ENCODE measurements at places on chromosomes 4 and X.

GRCh38 chrX:123088331-123088730 is 95.7 kb upstream of the GRIA3 start:
- no peak for DNase-seq

DNA sequence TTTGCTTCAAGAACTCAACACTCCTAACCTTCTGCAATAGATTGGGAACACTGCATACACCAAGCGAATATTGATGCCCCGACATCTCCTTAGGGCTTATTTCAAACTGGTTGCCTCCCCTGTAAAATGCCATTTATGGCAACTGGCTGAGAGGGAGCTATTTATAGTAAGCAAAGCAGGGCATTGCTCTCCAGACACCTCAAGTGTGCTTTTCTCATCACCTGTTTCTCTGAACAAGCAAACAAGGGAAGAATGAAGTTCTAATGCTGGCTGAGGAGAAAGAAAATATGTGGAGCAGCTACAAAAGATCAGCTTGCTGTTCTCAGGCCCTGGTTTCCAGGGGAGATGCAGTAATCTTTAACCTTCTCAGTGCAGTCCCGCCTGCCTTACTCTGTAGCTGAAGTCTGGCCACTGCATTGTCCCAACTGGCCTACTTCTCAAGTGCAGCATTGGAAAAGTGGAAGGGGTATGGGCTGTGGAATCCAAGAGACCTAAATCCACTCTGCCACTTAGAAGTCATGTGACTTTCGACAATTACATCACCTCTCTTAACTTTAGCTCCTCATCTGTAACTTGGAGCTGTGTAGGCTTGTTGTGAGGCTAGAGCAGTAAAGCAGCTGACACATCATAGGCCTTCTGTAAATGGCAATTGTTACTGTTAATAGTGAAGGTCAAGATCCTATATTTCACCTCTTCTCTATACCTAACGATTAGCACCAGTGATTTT is 47.9 kb upstream of the FGF13 start:
- no peak for DNase-seq

GRCh38 chr4:170169699-170170098 is 79.9 kb upstream of the AADAT start:
- DNase-seq: no peak

- DNase-seq: no peak
Measured at GRCh38 chrX:39724544-39724943, 373.2 kb downstream of the BCOR start.

- no peak for DNase-seq
Measured at GRCh38 chr4:65561164-65561563, 109.1 kb downstream of the EPHA5 start.

GRCh38 chr4:188444500-188444899 is 305.3 kb downstream of the TRIML1 start:
- no peak for DNase-seq

DNA sequence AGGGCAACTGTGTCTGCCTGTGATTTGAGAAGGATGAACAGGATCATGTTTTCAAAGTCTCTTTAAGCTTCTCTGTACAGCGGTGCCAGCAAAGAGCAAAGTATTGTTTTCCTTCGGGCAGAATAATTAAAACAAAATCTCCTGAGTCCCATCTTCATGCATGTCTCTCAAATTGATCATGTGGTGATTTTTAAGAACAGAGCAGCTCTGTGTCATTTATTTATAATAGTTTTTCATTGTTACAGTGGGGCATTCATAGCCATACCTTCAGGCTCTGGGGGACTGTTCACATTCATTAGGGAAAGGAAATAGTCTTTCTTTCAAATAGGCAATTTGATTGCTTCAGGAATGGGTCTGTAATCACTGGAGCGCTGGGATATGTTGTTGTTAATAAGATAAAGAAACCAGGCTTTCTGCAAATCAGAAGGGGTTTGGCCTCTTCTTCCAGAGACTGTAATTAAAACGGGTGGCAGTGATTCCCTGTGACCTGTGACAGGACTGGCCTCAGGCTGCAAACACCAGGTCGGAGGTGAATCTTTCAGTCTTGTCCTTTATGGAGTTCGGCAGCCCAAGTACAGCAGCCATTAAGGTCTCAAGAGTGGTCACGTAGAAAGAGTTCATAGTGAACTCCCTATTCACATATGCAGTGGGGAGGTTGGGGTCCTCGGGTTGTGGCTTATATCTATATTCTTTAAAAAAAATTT is 29.3 kb upstream of the CBR4 start:
- DNase-seq: peak; percentile 96

GRCh38 chr4:85762529-85762871 is 287.6 kb downstream of the ARHGAP24 start:
- no peak for DNase-seq

DNA sequence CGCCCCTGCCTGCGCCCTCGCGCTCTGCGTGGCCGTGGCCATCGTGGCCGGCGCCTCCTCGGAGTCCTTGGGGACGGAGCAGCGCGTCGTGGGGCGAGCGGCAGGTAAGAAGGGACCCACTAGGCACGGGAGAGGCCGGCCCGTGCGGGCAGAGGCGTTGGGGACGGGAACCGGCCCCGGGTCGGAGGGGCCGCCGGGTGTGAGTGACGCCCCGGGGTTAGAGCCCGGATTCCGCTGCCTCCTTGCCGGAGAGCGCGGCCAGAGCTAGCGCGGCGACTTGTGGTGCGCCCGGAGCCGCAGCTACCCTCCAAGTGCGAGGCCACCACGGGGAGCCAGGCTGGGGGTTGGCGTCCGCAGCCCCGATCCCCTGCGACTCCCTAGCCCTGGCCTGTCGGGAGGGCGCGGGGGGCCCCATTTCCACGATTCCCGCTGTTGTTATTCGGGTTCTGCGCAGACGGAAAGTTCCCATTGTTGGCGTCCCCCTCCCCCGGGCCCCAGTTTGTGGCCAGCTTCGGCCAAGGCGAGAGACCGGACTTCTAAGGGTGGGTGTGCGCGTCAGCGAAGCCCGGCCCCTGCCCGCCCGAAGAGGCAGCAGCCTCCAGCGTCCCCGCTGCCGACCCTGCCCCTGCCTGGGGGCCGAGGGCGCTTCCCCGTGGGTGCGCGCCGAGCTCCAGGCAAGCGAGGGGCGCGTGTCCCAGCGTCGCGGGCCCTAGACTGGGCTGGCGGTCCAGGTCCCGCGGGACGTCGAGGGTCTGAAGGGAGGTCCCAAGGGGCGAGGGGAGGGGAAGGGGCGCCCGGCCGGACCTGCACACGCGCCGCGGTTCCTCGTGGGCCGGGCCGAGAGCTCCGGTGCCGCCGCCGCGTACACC is 1.1 kb downstream of the FGFR3 start:
- DNase-seq: no peak

- no peak for DNase-seq
Measured at GRCh38 chr4:139814323-139815015, 148.8 kb downstream of the MGST2 start.

- peak; percentile 26 for DNase-seq
Measured at GRCh38 chr4:337143-337931, at the start of gene ZNF141. TSS of gene ZNF141 (plus strand) at chr4:337814. CDS start at chr4:337984, 170 bp downstream.

All from COLO829 (cell line).